ENCODE measurements at places on chromosomes 7 and 10.
A peak's percentile ranks its signal among the peaks of the same experiment; 100 is the strongest.

GRCh38 chr7:33905389-33906032, at the start of gene BMPER:
TSS of gene BMPER (plus strand) at chr7:33905539. CDS start at chr7:33905614, 75 bp downstream.
- peak; percentile 55 for DNase-seq

GRCh38 chr10:47027784-47028260, 116.6 kb downstream of the PTPN20 start:
- DNase-seq = no peak

GRCh38 chr7:71566991-71567390, 435.0 kb downstream of the GALNT17 start:
- no peak for DNase-seq

DNA sequence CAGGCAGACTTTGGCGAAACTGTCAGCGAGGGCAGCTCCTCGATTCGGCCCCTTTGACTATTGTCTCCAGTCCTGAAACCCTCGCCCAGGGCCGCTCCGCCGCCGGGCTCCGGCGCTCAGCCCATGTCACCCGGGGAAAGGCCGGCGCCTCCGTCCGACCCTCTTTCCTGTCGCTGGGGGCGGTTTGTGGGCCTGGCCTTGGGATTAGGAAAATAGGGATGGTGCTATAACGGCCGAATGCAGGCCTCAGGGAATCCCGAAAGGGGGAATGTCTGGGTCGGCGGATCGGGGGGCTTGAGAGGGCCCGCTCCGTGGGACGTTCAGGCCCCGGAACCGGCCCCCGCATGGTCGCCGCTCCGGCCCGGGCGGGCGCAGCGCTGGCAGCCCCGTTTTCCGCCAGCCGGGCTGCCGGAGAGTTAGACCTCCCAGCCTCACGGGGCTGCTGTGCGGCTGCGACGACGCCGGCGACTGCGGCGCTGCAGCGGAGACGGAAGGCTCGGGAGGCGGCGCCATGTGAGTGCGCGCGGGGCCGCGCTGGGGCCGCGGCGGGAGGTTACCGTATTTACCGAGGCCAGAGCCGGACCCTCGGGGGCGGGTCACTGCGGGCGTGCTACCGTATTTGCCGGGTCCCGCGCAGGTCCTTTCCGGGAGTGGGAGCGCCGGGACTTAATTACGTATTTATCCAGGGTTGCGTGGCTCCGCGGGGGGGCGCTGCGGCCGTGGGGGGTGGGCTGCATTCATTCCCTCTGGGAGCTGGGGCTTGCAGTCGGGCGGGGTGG, 25.9 kb downstream of the ZNF775 start:
- DNase-seq = peak; percentile 82

- no peak for DNase-seq
Observed at GRCh38 chr7:156795415-156795814, 97.6 kb downstream of the LMBR1 start.

- DNase-seq = peak; percentile 79
Observed at GRCh38 chr10:9302140-9302746, 1247.8 kb downstream of the GATA3 start.
